ENCODE measurements at places on chromosomes 5 and 9. TPM values are rescaled to one million over a fixed set of nuclear protein-coding genes. Genes with fewer than 3 reads are reported as not detected.
A peak's percentile ranks its signal among the peaks of the same experiment; 100 is the strongest.

FBP2 gene
- polyA plus RNA-seq: 0.10 TPM

SLCO4C1 gene
- polyA plus RNA-seq: 26.7 TPM

CDKN2A gene
- 0.35 TPM for polyA plus RNA-seq

TNFAIP8 gene
- 25.5 TPM for polyA plus RNA-seq

FSD1L gene
- 11.4 TPM for polyA plus RNA-seq

SMIM33 gene
- 0.05 TPM for polyA plus RNA-seq

DRD1 gene
- polyA plus RNA-seq: not detected

RNF145 gene
- polyA plus RNA-seq: 114 TPM

- DNase-seq: no peak
Measured at GRCh38 chr9:134223091-134223490, 58.7 kb upstream of the RNU6ATAC start.

- no peak for DNase-seq
Measured at GRCh38 chr5:56791396-56791795, 24.0 kb upstream of the MAP3K1 start.

DNA sequence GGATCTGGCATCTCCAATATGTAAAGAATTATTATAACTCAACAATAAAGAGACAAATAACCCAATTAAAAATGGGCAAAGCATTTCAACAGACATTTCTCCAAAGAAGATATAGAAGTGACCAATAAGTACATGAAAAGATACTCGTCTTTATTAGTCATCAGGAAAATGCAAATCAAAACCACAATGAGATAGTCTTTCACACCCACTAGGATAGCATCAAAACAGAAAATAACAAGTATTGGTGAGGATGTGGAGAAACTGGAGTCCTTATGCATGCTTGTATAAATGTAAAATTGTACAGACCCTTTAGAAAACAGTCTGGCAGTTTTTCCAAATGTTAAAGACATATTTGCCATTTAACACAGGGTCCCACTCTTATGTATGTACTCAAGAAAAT is 39.1 kb upstream of the ITGA1 start:
- DNase-seq: no peak

DNA sequence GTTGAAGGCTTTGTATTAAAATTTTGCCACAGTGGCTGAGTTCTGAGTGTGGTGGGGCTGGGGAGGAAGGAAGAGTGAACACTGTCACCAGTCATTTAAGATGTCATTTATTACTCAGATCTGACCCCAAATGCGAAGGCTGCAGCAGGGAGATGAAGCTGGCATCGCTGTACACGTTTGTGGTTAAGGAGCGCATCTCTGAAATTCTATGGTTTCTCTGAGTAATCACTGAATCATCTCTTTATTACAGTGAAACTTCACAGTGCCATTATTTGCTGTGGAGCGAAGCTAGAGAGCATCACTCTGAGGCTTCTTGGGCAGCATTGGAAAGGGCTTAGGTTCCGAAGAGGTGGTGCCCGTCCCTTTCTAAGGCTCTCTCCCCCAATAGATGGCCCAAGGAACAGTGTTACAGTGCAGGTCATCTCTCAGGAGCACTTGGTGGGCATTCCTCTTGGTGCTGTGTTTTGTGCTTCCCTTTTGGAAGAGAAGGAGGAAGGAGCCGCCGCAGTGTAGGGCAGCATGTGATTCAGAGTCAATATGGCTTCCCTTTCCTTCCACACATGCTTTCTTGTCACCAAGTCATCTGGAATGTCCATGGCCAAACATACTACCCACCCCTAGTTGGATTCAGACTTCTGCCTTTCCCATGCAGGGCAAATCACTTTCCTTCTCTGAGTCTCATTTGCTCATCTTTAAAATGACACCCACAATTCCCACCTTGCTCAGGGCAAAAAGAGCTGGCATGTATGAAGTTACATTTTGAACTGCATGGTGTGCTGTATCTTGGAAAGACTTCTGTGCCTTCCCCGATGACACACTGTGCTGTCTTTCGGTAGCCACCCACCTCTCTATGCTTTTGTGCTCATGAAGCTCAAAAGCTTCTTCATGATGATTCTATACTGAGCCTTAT is 9.3 kb upstream of the TEX48 start:
- no peak for DNase-seq

- DNase-seq: no peak
Measured at GRCh38 chr9:101527066-101527465, 6.6 kb upstream of the RNF20 start.

DNA sequence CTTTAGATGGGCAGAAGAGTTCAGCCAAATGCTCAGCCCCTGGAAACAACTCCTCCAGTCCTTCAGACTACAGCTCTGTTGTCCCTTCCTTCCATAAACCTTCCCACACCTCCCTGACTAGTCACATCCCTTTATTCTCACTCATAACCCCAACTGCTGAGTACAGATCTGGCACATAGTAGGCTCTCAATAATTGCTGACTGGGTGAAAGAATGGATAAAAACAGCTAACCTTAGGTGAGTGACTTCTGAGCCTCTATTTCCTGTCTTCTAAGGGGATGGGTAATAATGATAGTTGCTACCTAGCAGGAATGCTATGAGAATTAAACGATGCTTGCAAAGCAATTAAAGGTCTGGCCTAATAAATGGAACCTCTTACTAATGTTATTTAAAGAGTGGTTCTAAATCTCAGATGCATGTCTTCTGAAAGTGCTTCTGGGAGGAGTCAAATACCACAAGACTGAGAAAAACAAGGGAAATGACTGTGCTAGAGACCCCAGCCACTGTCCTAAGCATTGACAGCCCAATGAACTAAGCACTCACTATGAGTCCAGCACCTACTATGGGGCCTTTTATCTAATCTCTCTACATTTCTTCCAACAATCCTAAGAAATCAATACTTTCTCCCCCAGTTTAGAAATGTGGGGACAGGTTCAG is 2.5 kb upstream of the NR6A1 start:
- no peak for DNase-seq

DNA sequence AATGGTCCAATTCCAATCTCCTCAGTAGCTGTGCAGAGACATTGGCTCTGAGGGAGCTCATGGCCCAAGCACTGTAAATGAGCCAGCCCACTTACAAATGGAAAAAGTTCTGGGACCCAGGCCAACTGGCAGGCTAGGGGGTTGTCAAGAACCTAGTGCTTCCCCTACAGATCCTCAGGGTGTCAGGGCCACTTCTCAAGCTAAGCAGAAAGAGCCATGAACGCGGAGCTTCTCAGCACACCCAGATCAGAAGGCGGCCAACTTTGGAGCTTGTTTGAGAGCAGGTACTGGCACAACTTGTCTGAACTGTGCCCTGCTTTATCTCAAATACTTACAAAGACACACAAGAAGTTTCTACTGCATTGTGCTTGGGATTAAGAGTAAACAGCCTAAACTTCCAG is 17.5 kb downstream of the TLE1 start:
- DNase-seq: no peak

- no peak for DNase-seq
Measured at GRCh38 chr9:3900673-3901318, 375.0 kb upstream of the RFX3 start.

GRCh38 chr5:81163651-81164050 is 69.5 kb upstream of the CKMT2 start:
- DNase-seq: no peak

GRCh38 chr5:38720554-38721361 is 125.1 kb upstream of the OSMR start:
- no peak for DNase-seq

GRCh38 chr9:100352201-100352726 is 478 bp downstream of the TEX10 start:
- peak; percentile 45 for DNase-seq

DNA sequence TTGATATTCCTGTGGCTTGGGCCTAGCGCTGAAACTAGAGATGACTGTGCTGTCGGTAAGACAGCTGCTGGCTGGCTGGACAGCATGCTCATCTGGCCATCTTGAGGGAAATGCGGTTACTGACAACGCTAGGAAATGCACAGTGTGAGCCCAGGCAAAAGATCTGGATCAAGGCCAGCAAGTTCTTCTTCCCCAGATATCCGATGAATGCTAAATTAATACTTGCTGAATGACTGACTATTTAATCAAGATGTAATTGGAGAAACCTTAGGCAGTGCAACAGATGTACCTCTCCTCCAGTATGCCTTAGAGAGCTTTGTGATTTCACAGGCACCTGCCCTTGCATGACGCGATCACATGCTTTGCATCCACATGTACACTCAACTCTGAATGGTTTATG is 659.1 kb downstream of the EFNA5 start:
- DNase-seq: no peak

- DNase-seq: no peak
Measured at GRCh38 chr9:132216861-132217619, 55.2 kb downstream of the NTNG2 start.

- no peak for DNase-seq
Measured at GRCh38 chr9:4226331-4227250, 73.3 kb downstream of the GLIS3 start.

GRCh38 chr5:78971998-78972397 is 13.1 kb downstream of the ARSB start:
- DNase-seq: no peak

GRCh38 chr9:6907772-6908381 is 150.1 kb downstream of the KDM4C start:
- DNase-seq: peak; percentile 60

GRCh38 chr5:10703676-10704075 is 57.4 kb downstream of the DAP start:
- no peak for DNase-seq

- DNase-seq: no peak
Measured at GRCh38 chr5:106966686-106967315, 703.9 kb downstream of the EFNA5 start.

- DNase-seq: no peak
Measured at GRCh38 chr5:129073111-129073510, 21.4 kb upstream of the ISOC1 start.

- DNase-seq: no peak
Measured at GRCh38 chr9:134825025-134825424, 55.6 kb upstream of the FCN2 start.

- DNase-seq: peak; percentile 46
Measured at GRCh38 chr9:117771136-117771535, 66.9 kb downstream of the TLR4 start.

DNA sequence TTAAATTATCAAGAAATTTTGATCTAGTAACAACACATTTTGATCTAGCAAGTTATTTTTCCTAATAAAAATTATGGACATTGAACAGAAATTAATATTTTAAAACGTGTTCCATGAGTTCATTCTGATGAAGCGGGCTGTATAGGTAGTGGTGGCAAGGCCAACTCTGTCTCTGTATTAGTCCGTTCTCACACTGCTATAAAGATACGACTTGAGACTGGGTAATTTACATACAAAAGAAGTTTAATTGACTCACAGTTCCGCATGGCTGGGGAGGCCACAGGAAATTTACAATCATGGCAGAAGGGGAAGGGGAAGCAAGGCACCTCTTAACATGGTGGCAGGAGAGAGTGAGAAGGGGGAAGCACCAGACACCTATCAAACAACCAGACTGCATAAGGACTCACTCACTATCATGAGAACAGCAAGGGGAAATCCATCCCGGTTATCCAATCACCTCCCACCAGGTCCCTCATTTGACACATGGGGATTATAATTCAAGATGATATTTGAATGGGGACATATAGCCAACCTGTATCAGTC is 61.2 kb downstream of the TMEM232 start:
- DNase-seq: no peak

- no peak for DNase-seq
Measured at GRCh38 chr5:72541501-72542225, 34.5 kb upstream of the ZNF366 start.

- no peak for DNase-seq
Measured at GRCh38 chr5:171589461-171589860, 170.0 kb downstream of the FGF18 start.

DNA sequence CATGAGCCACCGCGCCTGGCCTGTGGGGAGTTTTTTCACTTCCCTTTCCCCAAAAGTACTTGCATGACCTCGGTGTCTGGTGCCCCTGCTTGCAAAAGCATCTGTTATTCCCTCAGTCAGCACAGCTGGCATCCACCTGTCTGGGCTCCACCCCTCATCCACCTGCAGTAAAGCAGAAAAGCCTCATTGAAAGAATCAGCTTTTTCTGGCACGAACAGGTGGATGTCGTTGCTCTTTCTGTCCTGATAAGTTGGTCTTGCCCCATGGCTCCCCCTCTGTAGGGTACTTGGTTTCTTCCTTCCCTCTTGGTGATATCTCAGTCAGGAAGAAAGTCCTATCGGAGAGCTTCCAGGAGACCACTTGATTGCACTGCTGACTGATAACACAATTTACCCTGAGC is 37.4 kb downstream of the WWC1 start:
- peak; percentile 66 for DNase-seq

GRCh38 chr5:111926026-111926425 is 169.0 kb upstream of the NREP start:
- DNase-seq: no peak

GRCh38 chr5:40436535-40437237 is 243.0 kb upstream of the PTGER4 start:
- DNase-seq: no peak

- no peak for DNase-seq
Measured at GRCh38 chr9:4799775-4800174, 7.0 kb downstream of the RCL1 start.

DNA sequence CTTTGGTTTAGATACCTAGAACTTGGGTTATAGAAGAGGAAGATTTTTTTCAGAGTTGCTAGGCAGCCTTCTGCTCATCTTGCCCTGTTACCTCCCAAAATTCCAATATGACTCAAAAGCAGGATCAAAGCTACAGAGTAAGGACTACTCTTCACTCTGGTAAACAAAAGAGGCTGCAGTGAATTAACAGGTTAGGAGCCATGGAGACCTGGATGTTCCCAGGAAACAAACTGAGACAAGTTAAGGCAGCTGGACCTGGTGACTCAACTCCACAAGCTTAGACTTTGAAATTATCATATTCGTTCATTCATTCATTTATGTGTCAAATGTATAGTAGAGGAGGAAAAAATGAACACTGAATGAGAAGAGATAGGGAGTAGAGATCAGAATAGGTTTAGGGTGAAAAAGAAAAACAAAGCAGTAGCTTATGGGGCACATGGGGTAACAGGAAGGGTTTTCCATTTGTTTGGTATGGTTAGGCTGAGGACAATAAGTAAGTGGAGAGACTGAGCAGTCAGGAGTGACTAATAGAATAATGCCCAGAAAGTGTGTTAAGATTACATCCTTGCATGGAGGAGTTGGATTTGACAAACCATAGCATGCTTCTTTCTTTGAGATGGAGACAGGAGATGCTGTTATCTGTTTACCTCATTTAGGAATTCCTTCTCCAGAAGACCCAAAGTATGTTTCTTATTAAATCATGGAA is 464.0 kb upstream of the ZNF608 start:
- DNase-seq: no peak

DNA sequence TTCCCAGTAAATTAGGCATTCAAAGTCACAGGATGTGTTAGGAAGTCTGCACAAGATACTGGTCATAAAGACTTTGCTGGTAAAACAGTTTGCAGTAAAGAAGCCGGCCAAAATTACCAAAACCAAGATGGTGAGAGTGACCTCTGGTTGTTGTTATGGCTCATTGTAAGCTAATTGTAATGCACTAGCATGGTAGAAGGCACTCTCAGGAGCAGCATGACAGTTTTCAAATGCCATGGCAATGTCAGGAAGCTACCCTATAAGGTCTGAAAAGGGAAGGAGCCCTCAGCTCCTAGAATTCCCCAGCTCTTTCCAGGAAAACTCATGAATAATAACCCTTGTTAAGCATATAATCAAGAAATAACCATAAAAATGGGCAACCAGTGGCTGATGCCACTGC is 64.3 kb upstream of the TNC start:
- no peak for DNase-seq

GRCh38 chr9:91301161-91301560 is 60.6 kb downstream of the AUH start:
- no peak for DNase-seq

GRCh38 chr9:112384690-112385089 is 4.8 kb downstream of the HSDL2 start:
- DNase-seq: no peak
